Stimulated activated CD8-positive, alpha-beta memory T cell treated with anti-CD3 and anti-CD28 coated beads, Interleukin-15, amount 100 ng/mL, for 4 hours (primary cell): ENCODE measurements at places on chromosomes 7 and 10.

DNA sequence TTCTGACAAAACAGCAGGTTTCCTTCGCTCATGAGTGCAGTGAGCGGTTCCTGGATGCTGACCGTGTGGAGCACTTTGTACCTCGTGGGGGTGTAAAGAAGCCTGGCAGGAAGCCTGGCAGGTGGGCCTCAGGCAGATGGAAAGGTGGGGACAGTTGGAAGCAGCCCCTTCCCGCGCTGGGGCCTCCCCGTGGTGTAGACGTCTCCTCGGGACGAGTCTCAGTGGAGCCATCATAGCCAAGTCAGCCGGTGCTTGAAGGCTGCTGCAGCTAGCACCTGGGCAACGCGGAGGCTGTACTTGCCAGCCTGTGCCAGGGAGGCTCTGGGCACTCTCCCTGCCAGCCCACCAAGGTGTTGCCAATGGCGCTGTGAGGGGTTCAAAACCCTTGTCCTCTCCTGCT, 154.5 kb downstream of the WDR37 start:
- no peak for DNase-seq

GRCh38 chr10:13528123-13528874, 515 bp downstream of the BEND7 start:
- DNase-seq = no peak

- no peak for DNase-seq
These were observed 244.0 kb downstream of the BUB3 start for GRCh38 chr10:123398180-123398591.

GRCh38 chr10:44006771-44007170, 358.1 kb upstream of the ZNF32 start:
- no peak for DNase-seq

GRCh38 chr10:3260066-3260834, 87.7 kb upstream of the PITRM1 start:
- DNase-seq = no peak

DNA sequence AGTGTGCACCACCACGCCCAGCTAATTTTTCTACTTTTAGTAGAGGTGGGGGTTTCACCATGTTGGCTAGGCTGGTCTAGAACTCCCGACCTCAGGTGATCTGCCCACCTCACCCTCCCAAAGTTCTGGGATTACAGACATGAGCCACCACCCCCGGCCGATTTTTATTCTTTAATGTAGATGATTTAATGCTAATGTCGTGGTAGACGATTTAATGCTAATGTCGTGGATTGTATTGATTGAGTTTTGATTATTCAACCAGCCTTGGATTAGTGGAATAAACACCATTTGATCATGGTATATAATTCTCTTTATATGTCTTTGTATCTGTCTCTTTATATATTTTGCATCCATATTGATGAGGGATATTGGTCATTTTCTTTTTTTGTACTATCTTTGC, 52.6 kb downstream of the OGDH start:
- no peak for DNase-seq

- no peak for DNase-seq
These were observed 6.1 kb downstream of the CCAR1 start for GRCh38 chr10:68727146-68727545.

- DNase-seq = no peak
These were observed 421.6 kb downstream of the RPS24 start for GRCh38 chr10:78455236-78455635.

GRCh38 chr10:17993361-17993760, 41.6 kb downstream of the SLC39A12 start:
- no peak for DNase-seq

DNA sequence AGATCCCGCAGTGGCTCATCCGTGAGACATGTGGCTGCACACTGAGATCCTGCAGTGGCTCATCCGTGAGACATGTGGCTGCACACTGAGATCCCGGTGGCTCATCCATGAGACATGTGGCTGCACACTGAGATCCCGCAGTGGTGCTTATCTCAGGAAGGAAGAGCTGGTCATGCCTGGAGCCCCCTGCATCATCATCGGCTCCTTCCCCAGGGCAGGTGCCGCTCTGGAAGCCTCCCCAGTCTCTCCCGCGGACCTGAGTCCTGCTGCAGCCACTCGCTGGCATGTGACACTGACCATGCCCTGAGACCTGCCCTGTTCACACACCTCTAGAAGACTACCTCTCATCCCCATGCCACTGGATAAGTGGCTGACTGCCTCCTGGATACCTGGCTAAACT, 181.3 kb downstream of the PTPRN2 start:
- no peak for DNase-seq

DNA sequence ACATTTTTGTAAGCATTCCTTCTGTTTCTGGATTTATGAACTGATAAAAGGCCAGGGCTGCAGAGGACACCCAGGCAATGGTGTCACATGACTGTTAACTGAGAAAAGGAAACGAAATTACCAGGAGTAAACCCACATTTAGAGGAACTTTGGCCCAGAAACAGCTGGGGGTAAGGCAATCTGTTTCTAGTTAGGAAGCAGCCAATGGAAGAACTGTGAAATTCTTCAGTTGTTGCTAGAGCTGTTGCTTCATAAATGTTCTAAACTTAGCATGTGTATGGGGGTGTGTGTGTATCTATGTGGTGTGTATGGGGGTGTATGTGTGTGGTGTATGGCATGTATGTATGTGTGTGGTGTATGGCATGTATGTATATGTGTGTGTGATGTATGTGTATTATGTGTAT, 11.8 kb upstream of the PDCD4 start:
- no peak for DNase-seq

GRCh38 chr7:46492466-46492865, 571.4 kb upstream of the IGFBP3 start:
- DNase-seq = no peak

DNA sequence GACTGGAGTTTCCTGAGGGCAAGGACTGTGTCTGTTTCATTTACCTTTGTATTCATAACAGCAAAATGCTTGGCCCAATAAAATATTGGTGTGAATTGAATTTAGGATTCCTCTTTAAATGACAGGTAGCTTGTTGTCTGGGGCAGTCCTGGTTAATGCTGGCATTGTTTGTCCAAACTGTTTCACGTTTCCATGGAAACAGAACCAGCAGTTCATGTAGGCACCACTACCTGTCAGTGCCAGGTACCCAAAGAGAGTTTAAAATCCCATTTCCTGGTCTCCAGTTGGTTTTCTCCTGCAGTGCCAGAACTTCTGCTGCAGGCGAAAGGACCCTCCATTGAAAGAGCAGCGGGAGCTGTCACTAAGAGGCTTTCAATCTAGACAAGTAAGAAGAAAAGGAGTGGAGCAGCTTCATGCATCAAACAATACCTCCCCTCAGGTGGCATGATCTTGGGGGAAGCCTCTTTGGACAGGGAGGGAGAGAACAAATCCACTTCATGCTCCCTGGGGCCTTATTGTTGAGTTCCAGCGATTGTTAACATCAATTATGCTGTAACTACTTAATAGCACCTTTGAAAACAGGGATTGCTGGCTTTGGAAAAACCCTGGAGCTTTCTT, 109.6 kb downstream of the KIF20B start:
- DNase-seq = no peak

- no peak for DNase-seq
These were observed 164.3 kb downstream of the BMPER start for GRCh38 chr7:34069676-34070075.

- peak; percentile 18 for DNase-seq
These were observed 28.6 kb downstream of the SMKR1 start for GRCh38 chr7:129530795-129531391.

DNA sequence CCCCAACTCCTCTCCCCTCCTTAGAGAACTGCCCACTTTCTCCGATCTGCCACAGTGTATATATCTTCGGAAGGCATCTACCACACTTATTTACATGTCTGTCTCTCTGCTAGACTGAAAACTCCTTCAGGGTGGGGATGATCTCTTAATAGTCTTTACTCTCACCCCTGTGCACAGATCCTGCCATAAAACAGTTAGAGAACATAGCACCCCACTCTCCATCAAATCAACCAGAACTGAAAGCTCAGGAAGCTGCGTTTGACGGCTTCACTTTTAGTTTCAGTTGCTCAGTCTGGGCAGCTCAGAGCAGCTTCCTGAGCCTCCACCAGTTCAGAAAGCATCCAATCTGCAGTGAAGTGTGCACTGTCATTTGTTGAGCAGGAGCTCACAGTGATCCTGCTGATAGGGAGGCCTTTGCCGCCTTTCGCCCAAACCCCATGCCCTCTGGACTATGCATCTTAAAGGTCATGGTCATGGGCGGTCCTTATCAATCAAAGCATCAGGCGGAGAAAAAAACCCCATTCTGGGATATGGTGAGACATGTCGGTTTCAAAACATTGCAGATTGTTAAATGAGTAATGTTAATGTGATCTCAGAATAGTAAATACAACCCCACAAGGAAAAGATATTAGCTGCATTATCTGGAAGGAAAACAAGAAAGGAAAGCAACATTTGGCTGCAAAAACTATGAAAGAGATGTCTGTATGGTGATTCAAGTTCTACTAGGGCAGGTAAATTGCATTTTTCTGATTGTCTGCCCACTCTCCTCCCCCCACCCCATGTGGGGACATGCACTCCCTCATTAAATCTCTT, 167.1 kb upstream of the ADO start:
- DNase-seq = peak; percentile 51

DNA sequence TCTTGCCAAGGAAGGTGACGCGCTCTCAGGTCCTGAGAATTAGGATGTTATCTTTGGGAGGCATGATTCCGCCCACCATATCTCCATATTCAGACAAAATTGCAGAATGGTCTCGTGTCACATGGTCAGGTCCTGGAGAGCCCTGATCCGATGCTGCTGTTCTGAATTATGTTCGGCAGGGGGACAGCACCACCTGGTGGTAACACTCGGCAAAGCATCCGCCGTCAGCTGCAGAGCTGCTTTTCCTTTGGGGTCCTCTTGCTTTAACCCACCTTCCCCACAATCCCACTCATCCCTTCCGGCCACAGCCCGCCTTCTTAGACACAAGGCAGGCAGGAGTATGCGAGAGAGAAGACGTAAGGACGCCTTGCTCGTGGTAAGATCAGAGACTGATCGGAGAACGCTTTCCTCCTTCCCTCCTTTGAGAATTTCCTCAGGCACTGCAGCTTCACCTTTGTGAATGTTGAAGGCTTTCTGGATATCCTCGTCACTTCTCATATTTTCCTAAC, 327.8 kb upstream of the C7orf33 start:
- DNase-seq = peak; percentile 3

DNA sequence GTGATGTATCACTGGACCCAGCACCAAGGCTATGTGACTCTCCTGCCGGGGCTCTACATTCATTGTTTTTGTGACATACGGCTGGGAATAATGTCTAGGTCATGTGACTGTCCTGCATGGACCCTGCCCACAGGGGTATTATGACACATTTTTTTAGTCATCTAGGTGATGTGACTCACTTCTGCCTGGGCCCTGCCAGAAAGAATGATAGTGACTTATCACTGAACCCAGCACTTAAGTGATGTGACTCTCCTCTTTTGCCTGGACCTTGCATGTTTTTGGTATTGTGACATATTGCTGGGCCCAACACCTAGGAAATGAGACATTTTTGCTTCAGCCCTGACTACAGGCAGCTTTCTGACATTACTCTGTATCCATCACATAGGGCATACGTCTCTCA, 51.1 kb upstream of the ZNF107 start:
- DNase-seq = no peak

GRCh38 chr10:108749042-108749441, 1174.3 kb downstream of the XPNPEP1 start:
- no peak for DNase-seq

DNA sequence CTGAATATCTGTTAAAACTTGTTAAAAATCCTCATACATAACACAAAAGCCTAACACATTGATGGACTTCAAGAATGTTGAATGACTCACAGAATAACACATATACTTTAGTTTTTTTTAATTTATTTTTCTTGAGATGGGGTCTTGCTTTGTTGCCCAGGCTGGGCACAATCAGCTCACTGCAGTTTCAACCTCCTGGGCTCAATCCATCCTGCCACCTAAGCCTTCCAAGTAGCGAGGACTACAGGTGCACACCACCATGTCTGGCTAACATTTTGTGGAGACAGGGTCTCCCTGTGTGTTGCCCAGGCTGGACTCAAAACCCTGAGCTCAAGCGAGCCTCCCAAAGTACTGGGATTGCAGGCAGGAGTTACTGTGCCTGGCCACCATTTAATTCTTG, 28.1 kb downstream of the SUV39H2 start:
- no peak for DNase-seq

DNA sequence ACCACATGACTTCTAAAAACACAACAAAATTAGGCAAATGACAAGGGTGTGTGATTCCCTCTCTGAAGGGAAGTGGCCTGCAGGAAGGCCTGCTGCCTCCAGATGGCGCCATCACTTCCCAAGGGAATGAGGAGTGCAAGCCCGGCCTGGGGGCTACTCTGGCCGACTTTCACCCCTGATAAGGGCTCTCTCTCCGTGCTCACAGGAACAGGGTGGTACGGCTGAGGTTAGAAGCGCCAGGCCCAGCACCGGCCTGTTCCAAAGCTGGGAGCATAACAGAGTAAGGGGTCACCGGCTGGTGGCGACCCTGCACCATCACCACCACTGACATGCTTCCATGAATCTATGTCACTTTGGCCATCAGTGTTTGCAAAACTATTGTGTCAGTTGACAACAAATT, 13.1 kb downstream of the RBP3 start:
- DNase-seq = no peak

GRCh38 chr10:124214610-124215375, 121.4 kb upstream of the CHST15 start:
- no peak for DNase-seq

GRCh38 chr10:14123139-14123538, 207.6 kb downstream of the FRMD4A start:
- no peak for DNase-seq

- no peak for DNase-seq
These were observed 76.6 kb downstream of the CYP26A1 start for GRCh38 chr10:93150289-93150688.

DNA sequence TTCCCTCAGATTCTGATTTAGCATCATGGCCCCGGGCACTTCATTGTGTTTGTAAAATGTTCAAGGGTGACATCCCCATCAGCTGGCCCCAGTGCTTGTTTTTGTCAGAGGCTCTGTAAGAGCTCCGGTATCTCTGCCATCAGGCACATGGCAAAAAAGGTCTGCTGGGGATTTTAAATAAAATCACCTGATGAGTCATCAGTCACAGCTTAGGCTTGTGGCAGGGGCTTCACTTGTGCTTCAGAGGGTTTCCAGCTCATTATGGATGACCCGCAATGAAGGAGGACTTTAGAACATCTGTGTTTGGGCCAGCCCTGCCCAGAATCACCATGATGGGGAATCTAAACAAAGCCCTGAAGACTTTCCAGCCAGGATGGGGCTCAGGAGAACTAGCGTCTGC, 259.9 kb downstream of the ZEB1 start:
- DNase-seq = no peak

- DNase-seq = no peak
These were observed 193.8 kb upstream of the KLF6 start for GRCh38 chr10:3978761-3979160.
